ENCODE measurements at places on chromosomes 11 and 22.

GRCh38 chr11:122113836-122114825 lies 1.9 kb downstream of the BLID start:
- no peak for DNase-seq

DNA sequence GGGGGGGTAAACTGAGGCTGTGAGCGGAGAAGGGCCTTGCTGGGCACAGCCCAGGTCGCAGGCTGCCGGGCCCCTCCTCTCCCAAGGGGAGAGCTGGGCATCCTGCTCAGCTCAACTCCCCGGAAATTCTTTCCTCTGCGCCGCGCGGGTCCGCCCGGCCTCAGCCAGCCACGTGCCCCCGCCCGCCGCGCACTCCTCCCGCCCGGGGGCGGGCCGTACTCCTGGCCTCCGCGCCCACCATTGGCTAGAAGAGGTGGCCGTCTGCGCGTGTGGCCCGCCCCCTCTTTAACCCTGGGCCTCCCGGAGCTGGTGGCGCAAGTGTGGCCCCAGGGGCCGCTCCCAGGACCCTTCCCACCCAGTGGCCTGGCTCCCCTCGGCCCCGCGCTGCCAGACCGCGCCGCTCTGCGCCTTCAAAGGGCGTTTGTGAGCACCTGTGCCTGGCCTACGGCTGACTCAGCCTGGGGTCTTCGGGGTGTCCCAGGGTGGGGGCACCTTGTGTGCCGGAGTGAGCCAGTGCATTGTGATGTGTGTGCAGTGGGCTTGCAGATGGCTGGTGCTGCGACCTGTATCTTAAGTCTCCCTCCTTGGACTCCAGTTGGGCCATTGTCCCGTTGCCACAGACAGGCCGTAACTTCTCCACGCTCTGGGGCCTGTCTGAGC lies 2.0 kb downstream of the MRGPRF start:
- DNase-seq: peak; percentile 83

GRCh38 chr11:113113801-113114704 lies 152.8 kb downstream of the NCAM1 start:
- peak; percentile 67 for DNase-seq

GRCh38 chr11:104781037-104781436 lies 117.2 kb downstream of the CASP12 start:
- no peak for DNase-seq

DNA sequence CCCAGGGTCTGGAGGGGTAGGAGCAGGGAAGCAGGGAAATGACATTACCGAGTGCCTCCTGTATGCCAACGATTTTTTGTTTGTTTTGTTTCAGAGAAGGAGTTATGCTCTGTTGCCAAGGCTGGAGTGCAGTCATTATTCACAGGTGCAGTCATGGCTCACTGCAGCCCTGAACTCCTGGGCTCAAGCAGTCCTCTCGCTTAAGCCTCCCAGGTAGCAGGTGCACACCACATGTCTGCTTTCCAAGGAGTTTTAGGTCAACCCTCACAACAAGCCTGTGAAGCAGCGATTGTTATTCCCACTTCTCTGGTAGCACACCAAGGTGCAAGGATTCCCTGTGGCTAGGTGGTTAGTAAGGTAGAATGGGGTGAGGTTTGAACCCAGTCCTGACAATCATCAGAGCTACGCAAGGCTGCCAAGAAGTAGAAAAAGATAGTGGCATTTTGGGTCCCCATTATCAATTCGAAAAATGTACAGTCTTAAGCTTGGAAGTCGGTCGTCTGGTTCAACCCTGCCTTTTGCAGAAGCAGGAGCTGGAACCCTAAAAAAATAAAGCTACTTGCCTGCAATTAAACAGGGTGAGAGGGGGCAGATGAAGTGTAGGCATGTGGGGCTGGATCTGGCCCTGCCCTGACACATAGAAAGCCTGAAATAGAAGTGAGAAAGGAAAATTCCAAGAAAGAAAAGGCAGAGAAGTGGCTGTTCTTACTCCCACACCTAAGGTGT lies 9.1 kb downstream of the UCP3 start:
- peak; percentile 69 for DNase-seq

GRCh38 chr22:37088108-37088605 lies 21.4 kb downstream of the TMPRSS6 start:
- no peak for DNase-seq

DNA sequence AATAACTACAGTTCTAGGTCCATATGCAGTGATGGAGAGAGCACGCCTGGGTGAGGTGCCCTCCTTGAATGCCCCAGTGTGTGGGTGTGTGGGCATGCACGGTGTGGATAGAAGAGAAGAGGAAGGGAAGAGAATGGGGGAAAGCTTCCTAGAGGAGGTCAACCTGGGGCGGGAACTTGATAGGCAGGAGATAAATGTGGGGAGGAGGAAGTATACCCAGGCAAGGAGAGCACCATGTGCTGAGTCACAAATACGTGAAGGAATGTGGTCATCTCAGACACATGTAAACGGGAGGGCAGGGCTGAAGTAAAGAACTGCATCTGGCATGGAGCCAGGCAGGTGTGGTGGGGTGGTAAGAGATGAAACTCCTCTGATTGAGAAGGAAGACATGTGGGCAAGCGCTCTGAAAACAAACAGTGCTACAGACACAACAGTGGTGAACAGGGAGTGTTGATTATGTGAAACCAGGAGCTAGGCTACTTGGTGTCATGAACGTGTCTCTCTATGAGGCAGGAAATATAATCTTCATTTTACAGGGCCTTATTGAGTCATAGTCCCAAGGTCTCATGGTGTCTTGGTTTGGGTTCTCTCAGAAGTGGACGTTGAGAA lies 61.5 kb upstream of the EED start:
- peak; percentile 67 for DNase-seq

GRCh38 chr11:3709977-3710376 lies 38.8 kb upstream of the CHRNA10 start:
- no peak for DNase-seq

DNA sequence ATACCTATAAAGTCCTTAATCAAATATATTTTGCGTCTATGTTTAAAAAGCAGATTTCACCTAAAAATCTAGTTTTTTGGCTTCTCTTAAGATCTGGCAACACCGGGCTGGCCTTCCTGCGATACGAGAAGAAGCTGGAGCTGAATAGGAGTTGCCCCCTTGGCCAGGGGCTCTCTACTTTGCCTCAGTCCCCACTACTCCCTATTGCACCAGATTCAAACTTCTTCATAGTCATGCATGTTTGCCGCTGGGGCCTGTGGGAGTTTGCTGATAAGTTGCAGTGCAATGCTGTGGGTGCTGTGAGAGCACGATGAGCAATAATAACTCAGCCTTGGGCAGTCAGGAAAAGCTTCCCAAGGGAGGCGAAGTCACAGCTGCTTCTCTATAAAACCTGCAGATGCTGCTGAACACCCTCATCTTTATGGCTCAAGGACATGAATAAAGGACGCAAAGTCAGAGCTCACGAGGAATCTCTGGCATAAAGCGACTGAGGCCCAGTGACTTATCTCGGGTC lies 15.2 kb upstream of the EIF3D start:
- DNase-seq: no peak

DNA sequence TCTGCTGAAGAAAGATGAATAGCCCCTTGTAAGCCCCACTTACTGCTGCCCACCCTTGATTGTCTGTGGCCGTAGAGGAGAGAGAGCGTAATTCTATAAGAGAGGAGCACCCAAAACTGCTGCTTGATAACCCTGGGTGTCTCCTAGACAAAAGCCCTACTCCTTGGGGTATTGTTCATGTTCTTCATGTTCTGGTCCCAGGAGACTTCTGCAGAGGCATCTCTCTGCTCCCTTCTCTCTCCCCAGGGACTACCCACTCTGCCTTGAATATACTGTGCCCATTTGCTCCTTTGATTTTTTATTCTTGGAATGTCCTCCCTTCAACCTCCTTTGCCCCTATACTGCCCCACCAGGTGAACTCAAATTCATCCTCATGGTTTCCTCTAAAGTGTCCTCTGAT lies 417.8 kb upstream of the CADM1 start:
- peak; percentile 53 for DNase-seq

DNA sequence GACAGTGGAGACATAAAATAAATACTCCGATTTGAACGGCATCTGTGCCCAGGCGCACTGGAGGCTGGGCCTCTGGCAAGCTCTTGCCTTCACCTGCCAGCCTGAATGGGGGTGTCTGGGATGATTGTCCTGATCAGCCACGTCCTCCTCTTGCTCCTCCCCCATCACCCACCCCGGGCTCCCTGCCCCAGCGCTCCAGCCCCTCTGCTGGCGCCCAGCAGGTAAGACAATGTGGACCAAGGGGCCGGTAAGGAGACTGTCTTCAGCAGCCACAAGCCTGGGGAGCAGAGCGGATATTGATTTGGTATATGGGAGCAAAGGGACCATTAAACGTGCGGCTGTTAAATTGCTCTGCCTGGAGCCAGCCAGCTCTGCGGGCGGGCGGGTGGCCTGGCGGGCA lies 24.9 kb downstream of the WNT11 start:
- no peak for DNase-seq

- DNase-seq: no peak
Observed at GRCh38 chr11:107478922-107479321, 21.3 kb upstream of the CWF19L2 start.

- peak; percentile 58 for DNase-seq
Observed at GRCh38 chr11:43825217-43825816, 55.3 kb upstream of the ALKBH3 start.

DNA sequence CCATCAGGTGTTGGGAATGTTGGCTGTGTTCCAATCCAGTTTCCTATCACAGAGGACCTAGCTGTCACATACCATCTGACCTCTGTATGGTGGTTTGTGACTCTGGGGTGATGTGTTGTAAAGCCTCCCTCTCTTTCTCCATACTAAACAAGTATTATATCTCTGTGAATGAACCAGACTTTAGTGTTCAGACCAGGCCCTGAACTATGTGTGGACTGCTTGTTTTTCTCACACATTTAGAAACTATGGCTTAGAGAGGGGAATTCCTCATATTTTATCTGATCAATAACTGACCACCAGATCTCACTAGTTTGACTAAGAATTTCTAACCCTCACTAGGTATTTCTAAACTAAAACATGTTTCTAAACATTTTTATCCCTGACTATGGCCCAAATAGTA lies 17.5 kb downstream of the NCR3LG1 start:
- DNase-seq: no peak

DNA sequence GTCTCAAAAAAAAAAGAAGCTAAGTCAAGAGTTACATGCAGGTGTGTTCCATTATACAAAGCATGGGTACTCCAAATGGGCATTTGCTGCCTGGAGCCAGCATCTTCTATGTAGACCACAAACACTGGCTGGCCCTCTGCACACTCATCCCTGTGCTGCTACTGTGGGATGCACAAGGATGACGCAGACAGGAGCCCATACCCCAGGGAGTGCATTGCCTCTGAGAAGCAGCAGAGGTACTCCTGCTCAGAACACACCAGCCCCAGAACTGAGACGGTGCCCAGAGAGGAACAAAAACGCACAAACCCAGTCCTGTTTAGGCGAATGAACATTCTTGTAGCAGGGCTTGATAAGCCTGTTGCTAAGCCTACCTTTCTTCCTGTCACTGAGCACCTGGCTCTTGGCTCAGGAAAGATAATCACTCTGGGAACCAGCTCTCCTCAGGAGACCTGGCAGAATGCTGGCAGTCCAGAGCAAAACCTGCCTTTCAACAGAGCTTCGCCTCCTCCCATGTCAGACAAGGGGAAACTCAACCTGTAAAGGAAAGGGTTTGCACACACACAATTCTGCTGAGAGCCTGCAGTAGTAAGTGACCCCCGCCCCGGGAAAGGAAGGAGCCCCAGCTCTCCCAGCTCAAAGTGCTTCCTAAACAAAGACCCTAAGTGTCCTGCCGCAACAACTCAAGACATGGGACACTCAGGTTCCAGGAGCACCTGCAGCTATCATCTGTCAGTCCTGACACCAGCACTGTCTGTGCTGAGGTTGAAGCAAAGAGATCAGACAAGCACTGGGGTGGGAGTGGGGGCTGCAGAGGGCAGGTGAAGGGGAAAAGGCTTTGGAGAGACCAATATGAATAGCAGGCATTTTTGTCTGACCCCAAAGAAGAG lies 145.7 kb downstream of the TENM4 start:
- DNase-seq: no peak

DNA sequence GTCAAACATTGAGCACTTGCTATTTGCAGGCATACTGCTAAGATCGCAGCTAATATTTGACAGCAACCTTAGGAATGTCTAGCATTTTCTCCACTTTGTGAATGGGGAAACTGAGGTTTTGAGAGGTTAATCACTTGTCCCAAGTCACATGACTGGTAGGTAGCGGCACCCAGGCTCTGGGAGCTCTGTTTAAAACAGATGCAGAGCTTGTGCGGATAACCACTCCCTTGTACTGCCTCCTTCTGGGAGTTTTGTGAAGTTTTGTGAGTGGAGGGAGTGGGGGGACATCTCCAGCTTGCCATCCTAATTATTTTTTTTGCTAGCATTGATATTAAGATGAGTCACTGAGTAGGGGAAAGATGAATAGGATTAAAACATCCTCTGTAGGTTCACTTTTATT lies 134.7 kb downstream of the GRIK4 start:
- DNase-seq: no peak

DNA sequence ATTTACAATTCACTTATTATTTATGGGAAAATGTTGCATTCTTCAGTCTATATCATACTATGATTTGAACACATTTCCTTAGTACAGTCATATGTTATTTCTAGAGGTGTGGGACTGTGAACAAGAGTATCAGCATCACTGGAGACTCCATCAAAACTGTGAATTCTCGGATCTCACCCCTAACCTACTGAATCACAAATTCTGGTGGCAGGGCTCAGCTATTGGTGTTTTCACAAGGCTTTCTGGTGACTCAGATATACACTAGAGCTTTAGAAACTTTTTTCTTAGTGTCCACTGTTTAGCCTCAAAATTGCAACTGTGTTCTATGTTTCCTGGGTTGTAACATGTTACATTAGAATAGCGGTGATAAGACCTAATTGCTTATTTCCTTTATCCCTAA lies 352.9 kb upstream of the DDI1 start:
- no peak for DNase-seq

DNA sequence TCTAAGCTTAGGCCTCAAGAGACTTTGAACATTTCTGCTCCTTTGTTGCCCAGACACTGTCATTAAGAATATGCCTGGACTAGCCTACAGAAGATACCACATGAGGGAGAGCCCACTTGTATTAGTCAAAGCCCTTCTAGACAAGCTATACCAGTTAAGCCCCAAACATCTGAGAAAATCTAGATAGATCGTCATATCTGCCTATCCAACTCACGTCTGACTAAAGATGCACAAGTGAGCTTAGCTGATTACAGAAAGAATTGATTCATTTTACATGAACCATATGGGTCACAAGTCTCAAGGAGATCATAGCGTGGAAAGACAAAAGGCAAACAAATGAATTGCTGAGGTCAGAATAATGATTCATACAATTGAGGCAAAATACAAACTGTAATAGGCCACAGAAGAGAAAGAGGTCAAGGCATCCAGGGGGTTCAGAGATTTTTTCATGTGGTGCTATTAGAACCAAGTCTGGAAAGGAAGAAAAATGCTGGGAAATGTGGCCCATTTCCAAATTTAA lies 1155.5 kb upstream of the TENM4 start:
- no peak for DNase-seq

DNA sequence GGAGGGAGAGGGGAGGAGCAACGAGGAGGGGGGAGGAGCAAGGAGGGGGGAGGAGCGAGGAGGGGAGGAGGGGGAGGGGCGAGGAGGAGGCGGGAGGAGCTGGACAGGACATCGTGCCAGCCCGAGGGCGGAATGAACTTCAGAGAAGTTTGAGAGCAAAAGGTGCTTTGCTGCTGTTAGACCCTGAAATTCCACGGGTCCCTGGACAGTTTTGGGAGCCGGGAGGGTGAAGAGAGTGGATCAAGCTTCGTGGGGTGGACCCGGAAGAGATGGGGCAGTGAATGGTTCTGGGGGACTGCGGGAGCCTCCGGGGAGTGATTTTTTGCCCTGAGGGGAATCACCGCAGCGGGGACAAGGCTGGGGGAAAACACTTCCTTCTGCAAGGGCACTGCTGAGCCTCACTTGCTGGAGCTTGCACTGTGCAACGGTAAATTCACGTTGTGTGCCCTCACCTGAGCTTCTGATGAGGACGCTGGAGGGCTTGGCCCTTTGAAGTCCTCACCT lies 10.7 kb upstream of the NLRP6 start:
- peak; percentile 74 for DNase-seq

All from Karpas-422 (cell line).